Stimulated activated CD4-positive, alpha-beta T cell treated with anti-CD3 and anti-CD28 coated beads, Interleukin-1b, Interleukin-23, amount 100 ng/mL, for 1 hour (primary cell): ENCODE measurements at places on chromosomes 7 and 10.

- DNase-seq: no peak
Measured at GRCh38 chr7:80542398-80542797, 30.5 kb upstream of the GNAT3 start.

GRCh38 chr7:56092789-56093531 is at the start of gene PHKG1:
PHKG1 (minus strand) TSS chr7:56092952; CDS start chr7:56088941, 4,011 bp downstream.
- no peak for DNase-seq

DNA sequence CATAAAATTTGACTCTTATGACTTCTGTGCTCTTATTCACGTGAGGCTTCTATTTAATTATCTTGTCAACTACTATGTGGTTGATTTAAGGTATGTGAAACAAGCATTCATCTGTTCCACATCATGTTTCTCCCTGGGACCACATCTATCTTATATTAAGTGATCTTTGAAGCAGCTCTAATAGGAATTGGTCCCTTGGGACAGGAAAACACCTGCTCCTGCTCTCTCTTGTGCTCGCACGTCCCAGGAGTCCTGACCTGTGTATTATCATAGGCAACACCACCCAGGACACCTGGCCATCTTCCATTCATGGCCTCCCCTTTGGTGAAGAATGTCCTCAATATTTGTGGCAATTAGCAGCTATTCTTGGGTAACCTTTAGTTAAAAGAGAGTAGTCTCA is 269.2 kb downstream of the NRG3 start:
- DNase-seq: no peak

GRCh38 chr10:35707642-35708425 is 65.7 kb upstream of the FZD8 start:
- DNase-seq: no peak

DNA sequence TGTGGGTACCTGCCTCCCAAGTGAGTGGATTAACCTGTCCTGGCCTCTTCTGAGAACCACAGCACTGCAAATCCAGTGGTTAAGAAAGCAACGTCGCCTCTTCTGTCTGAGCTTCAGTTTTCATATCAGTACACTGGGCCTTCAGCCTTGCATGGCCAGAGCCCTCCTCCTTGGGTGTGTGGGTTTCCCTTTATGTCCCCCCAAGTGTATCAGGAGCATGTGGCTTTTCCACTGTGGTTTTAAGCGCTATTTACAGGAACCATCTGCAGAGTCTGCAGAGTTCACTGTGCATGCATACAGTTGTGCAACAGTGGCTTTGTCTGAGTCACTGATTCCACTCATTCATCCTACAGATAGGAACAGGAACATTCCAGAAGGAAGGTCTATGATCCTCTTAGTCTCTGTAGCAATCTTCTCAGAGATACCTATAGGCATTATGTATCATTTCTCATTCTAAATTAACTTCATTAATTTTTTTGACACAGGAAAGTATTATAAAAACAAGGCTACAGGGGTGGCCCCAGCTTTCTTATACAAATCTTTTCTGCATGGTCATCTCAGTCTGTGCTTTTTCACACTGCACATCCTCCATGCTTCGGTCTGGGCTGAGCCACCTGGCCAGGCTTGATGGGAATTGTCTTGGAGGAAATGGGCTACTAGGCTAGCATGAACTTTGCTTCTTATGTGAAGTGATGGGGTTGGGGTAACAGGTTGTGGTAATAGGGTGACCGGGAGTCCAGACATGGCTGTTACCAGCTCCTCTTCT is 17.1 kb downstream of the MBL2 start:
- DNase-seq: no peak

- no peak for DNase-seq
Measured at GRCh38 chr7:22582863-22583622, 83.1 kb upstream of the STEAP1B start.

- no peak for DNase-seq
Measured at GRCh38 chr7:104206841-104207240, 972 bp downstream of the ORC5 start.

DNA sequence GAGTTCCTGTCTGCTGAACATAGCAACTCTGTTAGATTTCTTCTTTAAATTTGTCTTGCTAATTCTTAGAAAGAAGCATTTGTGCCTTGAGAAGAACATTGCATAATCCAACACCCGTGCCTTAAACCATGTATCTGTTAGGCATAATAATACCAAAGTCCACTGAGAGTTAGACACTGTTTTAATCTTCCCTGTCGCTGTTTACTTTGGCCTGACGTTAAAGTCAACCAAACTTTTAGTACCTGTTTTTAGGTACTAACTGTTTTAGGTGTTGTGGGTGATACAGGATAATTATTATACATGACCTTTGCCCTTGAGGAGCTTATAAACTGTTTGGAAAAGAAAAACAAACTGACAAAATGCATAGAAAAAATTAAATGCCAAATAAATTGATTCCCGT is 43.6 kb downstream of the KLHDC10 start:
- DNase-seq: no peak

DNA sequence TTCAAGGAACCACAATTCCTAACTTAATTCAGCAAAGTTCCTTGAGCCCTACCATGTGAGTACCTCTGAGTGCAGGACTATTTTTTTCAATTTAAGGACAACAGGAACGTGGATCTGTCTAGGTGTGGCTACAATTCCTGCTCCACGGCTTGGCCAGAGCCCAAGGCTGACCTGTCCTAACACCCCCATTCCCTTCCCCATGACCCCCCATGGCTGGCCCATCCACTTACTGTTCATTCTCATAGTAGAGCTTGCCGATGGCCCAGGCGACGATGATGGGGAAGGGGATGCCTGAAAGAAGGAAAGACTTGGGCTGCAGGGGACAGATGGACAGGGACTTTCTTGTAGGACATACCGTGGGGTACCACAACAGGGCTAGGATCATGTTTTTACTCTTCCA is 20.3 kb downstream of the CRHR2 start:
- DNase-seq: no peak

DNA sequence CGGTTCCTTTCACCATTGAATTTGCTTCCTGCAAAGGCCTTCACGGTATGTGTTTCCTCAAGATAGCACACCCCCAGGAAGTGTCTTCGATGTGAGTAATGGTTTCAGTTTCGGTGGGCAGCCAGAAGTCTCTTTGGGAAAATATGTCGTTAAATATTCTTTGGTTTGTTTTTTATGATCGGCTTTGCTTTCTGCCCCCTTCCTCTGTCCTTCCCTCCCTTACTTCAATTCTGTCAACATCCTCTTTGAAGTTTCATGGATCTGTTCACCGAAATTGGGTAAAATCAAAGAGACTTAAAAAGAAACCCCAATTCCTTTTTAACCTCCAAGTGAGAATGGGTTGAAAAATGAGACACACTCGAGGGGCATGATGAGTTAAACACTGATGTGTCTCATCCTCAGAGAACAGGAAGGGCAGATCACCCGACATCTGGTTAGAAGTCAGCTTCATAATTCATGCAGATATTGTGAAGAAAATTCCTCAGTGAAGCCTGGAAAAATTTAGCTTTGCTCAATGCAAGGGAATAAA is 170.8 kb upstream of the HABP2 start:
- no peak for DNase-seq

- no peak for DNase-seq
Measured at GRCh38 chr10:73716251-73716650, 18.3 kb upstream of the AGAP5 start.

GRCh38 chr10:117373823-117374505 is 1.3 kb downstream of the PDZD8 start:
- DNase-seq: no peak

DNA sequence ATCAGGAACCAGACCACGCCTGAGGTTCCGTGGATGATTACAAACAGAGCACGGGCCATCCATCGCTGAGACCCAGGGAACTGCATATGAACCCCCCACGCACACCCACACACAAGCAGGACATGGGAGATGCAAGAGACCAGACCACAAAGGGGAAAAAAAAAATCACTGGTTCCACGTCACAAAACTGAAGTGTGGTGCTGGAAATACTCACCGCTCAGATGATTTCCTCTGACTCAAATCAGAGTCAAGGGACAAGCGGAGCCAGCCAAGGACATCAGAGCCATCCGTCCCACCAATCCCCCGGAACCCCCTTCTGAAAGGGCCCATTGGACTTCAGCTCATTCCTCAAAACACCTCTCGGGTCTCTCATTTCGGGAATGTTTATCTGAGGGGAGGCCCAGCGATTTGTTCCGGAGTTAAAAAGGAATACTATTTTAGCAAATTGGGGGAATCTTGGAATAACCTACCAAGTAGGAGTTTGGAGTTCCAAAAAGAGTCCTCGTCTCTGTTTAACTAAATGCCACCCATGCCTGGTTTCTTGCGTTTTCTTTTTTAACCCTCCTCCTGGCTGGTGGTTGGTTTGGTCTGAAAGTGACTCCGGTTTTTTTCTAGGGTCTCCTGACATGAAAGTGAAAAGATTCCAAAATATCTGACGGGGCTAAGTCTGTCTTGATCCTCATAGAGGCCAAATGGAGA is 15.0 kb downstream of the SNX8 start:
- DNase-seq: no peak

DNA sequence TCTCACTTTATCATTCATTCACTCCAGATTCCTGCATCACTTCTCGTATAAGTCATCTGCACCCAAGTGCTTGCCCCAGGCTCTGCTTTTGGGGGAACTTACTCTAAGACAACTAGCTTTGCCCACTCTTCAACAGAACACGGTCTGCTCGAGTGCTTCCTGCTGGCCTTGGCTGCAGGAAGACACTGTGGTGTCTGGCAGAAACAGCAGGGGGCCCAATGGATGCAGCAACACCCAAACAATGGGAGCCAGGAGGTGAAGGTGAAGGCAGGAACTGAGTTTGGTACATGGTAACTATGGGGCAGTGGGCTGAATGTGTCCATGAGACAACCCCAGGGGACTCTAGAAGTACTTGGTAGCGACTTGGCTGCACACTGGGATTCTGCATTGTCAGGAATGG is 344.0 kb downstream of the REEP3 start:
- no peak for DNase-seq

GRCh38 chr10:131044379-131045111 is 267.0 kb downstream of the TCERG1L start:
- no peak for DNase-seq

GRCh38 chr10:119273413-119273812 is 66.0 kb downstream of the GRK5 start:
- DNase-seq: no peak

GRCh38 chr7:135678612-135679575 is 16.6 kb downstream of the STMP1 start:
- no peak for DNase-seq

DNA sequence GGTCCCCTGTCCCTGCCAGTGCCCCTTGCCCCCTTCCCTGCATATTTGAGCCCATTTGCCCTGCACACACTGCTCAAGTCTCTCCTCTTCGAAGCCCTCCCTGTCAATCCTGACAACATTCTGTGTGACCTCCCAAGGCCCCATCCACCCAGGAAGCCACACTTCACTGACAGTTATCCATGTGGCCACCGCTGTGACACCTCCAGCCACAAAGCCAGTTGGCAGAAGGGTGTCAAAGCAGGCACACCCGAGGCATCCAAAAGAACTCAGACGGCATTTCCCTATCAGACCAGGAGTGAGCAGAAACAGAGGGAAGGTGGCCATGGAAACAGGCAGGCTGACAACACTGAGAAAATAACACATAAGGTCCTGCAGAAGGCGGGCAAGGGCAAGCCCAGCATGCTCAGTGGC is 4.6 kb downstream of the POLM start:
- DNase-seq: no peak

DNA sequence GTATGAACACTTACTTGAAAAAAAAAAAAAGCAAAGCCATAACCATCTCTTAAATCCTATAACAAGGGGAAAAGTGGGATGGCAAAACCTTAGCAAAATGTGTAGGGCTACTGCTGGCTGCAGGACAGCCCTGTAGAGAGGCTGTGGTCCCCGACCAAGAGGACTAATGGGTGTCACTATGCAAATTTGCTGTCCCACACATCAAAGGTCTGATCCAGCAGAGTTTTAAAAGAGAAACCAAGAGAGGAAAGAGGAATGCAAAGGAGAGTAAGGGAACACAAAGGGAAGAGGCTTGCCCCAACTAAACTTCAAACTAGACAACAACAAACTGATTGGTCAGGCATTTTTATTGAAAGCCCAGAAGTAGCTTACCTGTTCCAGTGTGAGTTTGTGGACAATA is 3.1 kb upstream of the ZNRF2 start:
- no peak for DNase-seq

DNA sequence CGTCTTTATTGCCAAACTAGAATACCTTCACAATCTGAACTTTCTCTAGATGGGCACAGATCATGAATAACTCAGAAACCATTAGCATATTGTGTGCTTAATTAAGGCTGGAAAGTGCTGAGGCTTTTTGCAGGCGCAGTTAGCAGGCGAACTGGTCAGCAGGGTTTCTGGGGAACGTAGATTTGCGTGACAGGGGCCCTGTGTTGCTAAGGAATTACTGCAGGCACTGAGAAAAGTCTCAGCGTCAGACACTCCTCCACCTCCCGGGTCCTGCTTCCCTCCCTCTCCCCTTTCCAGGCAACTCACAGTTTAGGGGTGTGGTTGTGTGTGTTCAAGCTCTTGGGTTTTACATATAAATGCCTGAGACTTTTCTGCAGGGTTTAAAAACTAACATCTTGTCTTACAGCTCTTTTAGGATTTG is 2.2 kb downstream of the MAP3K8 start:
- no peak for DNase-seq

DNA sequence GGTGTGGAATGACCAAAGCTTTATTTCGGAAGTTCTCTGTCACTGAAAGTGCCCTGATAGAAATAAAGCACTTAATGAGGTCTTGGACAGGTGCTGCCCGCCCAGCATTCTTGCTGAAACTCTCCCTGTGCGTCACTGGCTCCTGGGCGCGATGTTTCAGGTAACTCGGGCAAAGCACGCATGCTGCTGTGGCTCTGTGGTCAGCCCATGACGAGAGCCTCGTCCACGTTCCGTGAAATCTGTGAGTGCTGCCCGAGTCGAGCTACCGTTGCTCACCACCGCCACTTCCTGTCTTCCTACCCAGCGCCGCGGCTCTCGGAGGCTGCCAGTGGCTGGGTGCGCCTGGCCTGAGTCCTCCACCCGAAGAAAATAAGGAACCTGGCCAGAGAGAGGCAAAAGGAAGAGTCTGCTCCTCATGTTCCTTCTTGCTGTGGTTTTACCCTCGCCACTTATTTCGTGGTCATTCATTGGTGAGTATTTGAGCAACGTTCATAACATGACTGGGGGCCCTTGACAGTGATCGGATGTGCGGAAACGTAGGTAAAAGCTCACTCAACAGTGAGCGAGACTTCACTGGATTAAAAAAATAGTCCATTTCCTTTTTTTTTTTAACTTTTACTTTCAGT is 95.5 kb downstream of the MAP3K8 start:
- no peak for DNase-seq

- no peak for DNase-seq
Measured at GRCh38 chr10:47309408-47310089, 9.6 kb downstream of the GDF10 start.

DNA sequence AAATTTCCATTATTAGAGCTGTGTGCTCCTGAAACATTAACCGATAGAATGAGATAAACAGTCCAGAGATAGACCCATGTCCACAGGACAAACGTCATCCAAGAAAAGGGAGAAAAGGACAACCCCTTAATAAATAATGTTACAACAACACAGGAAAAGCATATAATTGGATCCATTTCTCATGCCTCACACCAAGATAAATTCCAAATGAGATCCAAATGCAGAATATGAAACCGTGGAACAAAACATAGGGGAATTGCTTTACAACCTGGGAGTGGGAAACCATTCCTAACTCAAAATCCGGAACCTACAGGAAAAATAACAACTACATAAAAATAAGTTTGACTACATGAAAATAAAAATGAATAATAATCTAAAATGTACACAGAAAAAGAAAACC is 22.4 kb upstream of the NEBL start:
- DNase-seq: no peak
